ENCODE measurements at places on chromosomes 16 and 17. TPM values are rescaled to one million over a fixed set of nuclear protein-coding genes. Genes with fewer than 3 reads are reported as not detected.

ATAD5 gene
- total RNA-seq: 31.5 TPM

LPCAT2 gene
- total RNA-seq: 1.8 TPM

MPO gene
- total RNA-seq: not detected

CCDC40 gene
- total RNA-seq: 0.37 TPM

TAT gene
- not detected for total RNA-seq

TERB1 gene
- 0.37 TPM for total RNA-seq

TMC7 gene
- total RNA-seq: not detected

DNA sequence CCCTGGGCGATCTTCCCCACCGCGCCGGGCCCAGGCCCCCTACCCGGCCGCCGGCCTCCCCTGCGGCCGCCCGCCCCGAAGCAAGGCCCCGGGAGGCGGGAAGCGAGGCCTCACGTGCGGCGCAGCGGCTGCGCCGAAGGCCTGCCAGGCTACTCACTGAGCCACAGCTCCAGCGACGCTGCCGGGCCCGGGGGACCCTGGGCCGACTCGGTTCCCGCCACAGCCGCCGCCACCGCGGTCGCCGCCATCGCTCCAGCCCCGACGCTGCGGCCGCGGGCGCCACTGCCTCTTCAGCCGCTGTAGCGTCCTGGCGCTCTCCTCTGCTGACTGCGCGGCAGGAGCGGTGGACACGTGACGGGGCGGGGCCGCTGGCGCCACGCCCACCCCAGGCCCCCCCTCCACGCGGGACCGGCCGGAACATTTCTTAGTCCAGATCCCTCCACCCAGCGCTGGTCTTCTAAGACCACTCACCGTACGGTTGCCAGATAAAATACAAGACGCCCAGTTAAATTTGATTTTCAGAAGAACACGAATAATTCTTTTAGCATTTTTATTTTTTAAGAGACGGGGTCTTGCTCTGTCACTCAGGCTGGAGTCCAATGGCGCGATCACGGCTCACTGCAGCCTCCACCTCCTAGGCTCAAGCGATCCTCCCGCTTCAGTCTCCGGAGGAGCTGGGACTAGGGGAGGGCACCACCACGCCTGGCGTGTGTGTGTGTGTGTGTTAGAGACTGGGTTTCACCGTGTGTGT is at the start of gene GGA2:
Gene GGA2 (minus strand): TSS at position 331 of the 751 bp plus-strand sequence. CDS start 83 bp downstream, at position 248.
- no peaks in the 10 kb centered on the region for H3K27me3 ChIP-seq
- H3K4me3 ChIP-seq: peak within 1 kb of the TSS; percentile 91
- peaks cover 30% of the 10 kb centered on the region for H3K36me3 ChIP-seq
- H3K4me1 ChIP-seq: peaks cover 51% of the 10 kb centered on the region
- peak within 1 kb of the TSS; percentile 95 for H3K27ac ChIP-seq
- peak; percentile 94 for DNase-seq

DNA sequence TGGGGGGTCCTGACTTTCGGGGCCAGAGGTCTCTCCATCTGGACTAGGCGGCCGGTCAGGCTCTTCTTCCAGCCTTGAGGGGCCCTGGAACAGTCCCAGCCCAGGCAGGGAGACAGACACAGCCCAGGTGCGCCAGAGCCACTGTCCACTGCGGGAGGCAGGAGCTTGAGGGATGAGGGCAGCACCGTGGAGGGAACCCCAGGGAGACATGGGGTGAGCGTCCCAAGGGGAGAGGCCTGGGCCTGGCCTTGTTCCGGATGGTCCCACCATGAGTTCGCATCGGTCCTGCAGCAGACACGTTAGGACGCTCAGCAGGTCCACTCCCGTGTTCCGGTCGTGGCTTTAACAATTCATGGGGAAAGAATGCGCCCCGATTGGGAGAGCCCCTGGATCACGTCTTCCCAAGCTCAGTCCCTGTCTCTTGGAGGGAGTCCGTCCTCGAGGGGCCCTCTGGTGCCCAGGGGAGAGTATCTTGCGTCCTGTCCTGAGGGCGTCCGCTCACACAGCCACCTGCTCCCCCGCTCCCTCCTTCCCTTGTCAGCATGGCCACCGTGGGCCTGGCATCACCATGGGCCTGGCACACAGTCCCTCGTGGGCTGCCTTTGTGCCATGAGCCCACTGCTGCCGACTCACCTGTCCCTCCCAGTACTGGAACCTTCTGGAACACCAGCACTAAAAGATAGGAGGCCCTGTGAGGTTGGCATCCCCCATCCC is 6.7 kb upstream of the NUDT16L1 start:
- H3K27me3 ChIP-seq: no peaks in the 10 kb centered on the region
- peaks cover 15% of the 10 kb centered on the region for H3K36me3 ChIP-seq
- peaks cover 3% of the 10 kb centered on the region for H3K4me1 ChIP-seq
- no peak overlapping the region for H3K4me3 ChIP-seq
- H3K27ac ChIP-seq: no peak overlapping the region
- no peak for DNase-seq

GRCh38 chr17:31413081-31413799 is 21.8 kb downstream of the RAB11FIP4 start:
- no peaks in the 10 kb centered on the region for H3K4me1 ChIP-seq
- no peak for DNase-seq
- peaks cover 6% of the 10 kb centered on the region for H3K27me3 ChIP-seq
- H3K36me3 ChIP-seq: no peaks in the 10 kb centered on the region

- no peak overlapping the region for H3K4me3 ChIP-seq
- no peaks in the 10 kb centered on the region for H3K36me3 ChIP-seq
- H3K27me3 ChIP-seq: no peaks in the 10 kb centered on the region
Measured at GRCh38 chr16:73265935-73266334, 218.0 kb upstream of the ZFHX3 start.

GRCh38 chr17:72030067-72030899 is 90.5 kb upstream of the SOX9 start:
- peak overlapping the region; percentile 72 for H3K4me3 ChIP-seq
- H3K27me3 ChIP-seq: no peaks in the 10 kb centered on the region
- no peak overlapping the region for H3K27ac ChIP-seq
- no peaks in the 10 kb centered on the region for H3K36me3 ChIP-seq

DNA sequence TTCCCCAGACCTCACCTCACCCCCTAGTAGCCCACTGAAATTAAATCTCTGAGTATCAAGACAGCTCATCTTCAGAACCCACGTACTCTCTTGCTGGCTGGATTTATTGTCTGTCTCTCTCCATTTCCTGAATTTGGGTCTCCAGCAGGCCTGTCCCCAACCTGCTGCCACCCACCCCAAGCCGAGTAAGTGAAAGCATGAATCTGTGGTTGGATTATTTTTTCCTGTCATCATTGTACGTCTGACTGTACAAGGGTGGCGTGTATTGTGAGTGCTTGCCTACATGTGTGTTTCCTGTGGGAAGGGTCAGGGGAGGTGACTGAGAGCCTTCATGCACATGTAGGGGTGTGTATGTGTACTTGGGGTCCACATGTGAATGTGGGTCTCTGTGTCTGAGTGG is 5.4 kb downstream of the TNP2 start:
- H3K4me3 ChIP-seq: peak overlapping the region; percentile 43
- H3K4me1 ChIP-seq: peaks cover 40% of the 10 kb centered on the region
- peak; percentile 85 for DNase-seq
- no peaks in the 10 kb centered on the region for H3K36me3 ChIP-seq
- peak overlapping the region; percentile 91 for H3K27ac ChIP-seq
- H3K27me3 ChIP-seq: peaks cover 3% of the 10 kb centered on the region

- peaks cover 5% of the 10 kb centered on the region for H3K27me3 ChIP-seq
- DNase-seq: peak; percentile 64
- no peak overlapping the region for H3K27ac ChIP-seq
Measured at GRCh38 chr16:57304169-57305061, 19.9 kb upstream of the PLLP start.

GRCh38 chr17:68101075-68101986 is 65.8 kb downstream of the KPNA2 start:
- peaks cover 11% of the 10 kb centered on the region for H3K27me3 ChIP-seq
- H3K36me3 ChIP-seq: peaks cover 2% of the 10 kb centered on the region
- H3K27ac ChIP-seq: peak overlapping the region; percentile 82
- peaks cover 20% of the 10 kb centered on the region for H3K4me1 ChIP-seq
- peak overlapping the region; percentile 93 for H3K4me3 ChIP-seq

DNA sequence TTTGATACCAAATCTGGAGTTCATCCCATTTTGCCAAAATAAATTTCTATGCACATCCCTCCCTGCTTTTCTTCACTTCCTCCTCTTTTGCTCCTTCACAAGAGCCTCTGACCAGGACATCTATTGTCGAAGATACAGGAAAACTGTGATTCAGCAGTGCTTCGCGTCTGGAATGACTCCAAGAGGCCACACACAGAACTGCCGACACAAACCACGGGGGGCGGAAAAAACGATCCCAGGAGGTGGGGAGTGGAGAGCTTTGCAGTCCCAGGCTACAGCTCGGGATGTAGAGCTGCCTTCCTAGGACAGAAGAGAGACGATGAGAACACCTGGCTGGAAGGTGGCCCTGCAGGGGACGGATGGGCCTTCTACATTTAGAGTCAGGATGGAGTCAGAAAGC is 102.8 kb downstream of the XYLT1 start:
- DNase-seq: peak; percentile 68
- peaks cover 9% of the 10 kb centered on the region for H3K36me3 ChIP-seq
- H3K27me3 ChIP-seq: no peaks in the 10 kb centered on the region
- peak overlapping the region; percentile 63 for H3K4me3 ChIP-seq

DNA sequence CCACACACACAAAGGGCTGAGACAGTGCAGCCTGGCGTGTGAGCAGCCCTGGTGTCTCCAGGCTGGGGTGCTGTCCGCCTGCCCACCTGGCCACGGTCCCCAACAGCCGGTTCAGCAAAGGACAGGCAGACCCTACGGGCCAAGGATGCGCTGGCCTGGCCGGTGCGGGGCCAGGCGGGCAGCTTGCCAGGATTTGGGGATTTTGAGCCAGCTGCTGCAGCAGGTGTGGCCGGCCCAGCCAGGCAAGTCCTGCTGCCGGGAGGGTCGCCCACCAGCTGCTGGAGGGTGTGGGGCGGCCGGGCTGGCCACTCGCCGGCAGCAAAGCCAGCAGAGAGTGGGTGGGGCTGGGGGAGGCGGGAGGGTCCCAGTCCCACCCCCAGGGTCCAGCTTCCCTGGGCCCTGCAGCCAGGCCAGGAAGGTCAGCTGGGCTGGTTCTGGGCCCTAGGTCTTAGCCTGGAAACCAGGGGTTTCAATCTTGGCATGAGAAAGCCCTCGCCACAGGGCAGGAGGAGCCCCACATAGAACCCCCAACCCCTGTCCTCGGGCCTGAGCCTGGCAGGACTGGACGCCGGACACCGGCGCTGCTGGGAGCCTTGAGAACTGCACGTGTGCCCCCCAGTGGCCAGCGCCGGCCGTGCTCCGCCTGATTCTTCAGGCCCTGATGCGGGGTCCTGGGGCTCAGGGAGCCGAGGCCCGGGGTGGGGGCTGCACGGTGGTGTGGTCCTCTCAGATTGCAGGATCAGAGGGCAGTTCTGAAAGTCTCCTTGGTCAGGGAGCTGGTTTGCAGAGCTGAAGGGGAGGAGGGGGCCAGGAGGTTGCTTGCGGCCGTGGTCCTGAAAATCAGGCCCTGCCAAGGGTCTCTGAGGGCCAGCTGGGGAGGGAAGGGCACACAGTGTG is 17.6 kb upstream of the SSTR5 start:
- H3K4me1 ChIP-seq: no peaks in the 10 kb centered on the region
- no peaks in the 10 kb centered on the region for H3K36me3 ChIP-seq
- peak; percentile 76 for DNase-seq
- no peak overlapping the region for H3K4me3 ChIP-seq
- H3K27ac ChIP-seq: no peak overlapping the region
